CD8-positive, alpha-beta memory T cell (primary cell): ENCODE measurements at places on chromosomes 3 and 15. TPM values are rescaled to one million over a fixed set of nuclear protein-coding genes. Genes with fewer than 3 reads are reported as not detected.

NUSAP1 gene
- 2.7 TPM for polyA plus RNA-seq

THSD4 gene
- not detected for polyA plus RNA-seq

RBPMS2 gene
- polyA plus RNA-seq: not detected

AQP9 gene
- not detected for polyA plus RNA-seq

NT5DC2 gene
- polyA plus RNA-seq: 1.2 TPM

P2RY1 gene
- not detected for polyA plus RNA-seq

SLC28A1 gene
- not detected for polyA plus RNA-seq

- DNase-seq: no peak
Observed at GRCh38 chr3:69142090-69142489, 19.7 kb upstream of the LMOD3 start.

GRCh38 chr3:4163011-4163410 lies 140.2 kb upstream of the SETMAR start:
- no peak for DNase-seq

DNA sequence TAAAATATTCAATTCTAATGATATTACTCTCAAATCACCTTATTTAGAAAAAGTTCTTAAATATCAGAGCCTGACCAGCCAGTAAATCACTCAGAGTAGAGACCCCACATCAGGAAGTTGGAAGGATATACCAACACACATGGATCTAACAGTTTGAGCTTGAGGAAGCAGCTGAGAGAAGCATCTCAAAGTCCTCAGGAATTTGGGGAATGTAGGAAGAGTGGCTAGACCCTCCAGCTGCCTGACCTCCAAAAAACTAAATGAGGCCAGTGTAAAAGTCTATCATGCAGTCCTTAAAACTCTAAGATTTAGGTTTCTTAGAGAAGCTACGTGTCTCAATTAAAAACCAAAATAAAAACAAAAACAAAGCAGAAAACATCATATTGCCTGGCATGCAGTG lies 55.4 kb downstream of the SETD2 start:
- no peak for DNase-seq

DNA sequence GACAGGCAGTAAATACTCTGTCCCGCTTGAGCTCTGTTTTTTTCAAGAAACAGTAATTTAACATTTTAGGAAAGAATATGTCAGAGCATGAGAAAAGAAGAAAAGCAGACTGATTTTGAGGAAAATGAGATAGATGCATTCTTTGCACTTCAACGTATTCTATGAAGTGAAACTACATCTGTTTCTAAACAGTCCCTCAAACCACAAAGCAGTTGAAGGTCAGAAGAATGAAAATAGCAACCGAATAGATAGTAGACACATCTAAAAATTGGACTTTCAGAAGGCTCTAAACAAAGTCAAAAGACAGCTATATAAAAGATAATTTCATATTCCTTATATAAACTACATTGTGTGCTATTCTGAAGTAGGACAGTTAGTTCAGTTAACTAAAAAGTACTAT lies 172.6 kb upstream of the LRRC3B start:
- DNase-seq: no peak

DNA sequence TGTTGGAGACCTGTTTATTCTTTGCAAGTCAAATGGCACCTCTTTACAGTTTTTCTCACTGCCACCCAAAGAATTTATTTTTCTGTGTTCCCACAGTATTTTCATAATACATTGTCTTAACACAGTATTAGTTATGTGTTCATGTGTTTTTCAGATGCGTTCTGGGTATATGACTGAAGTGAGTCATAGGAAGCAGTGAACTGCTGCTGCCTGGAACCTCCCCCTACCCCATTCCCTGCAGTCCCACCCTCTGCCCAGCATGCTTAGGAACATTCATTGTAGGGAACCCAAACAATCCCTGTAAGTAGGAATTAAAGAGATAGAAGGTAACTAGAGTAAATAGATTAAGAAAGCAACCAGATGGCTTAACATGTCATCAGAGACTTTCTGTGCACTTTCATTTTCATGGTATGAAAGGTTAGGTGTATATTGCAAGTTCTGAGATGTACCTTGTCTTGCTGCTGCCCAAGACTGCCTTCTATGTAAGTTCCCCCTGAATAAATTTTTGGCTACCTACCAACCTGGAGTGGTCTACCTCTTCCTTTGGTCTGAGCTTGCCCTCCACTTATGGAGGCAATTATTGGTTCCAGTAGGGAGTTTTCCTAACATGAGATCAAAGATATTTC lies 21.9 kb upstream of the SQOR start:
- no peak for DNase-seq

DNA sequence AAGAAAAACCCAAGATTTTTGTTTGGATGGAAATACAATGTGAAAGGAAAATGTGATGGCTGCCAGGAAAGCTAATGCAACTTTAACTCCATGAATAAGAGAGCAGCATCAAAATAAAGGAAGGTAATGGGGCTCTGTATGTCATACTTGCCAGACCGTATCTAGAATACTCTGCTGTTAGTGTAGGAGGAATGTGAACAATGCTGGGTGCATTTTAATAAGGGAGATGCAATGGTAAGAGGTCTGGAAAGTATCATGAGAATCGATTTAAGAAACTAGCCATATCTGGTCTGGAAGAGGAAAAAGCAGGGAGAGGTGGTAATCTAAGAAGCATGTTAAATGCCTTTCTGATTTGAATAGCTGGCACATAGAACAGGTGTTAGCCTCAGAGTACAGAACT lies 239.6 kb downstream of the GBE1 start:
- DNase-seq: no peak

- no peak for DNase-seq
Observed at GRCh38 chr3:42876401-42876800, 722 bp upstream of the CYP8B1 start.

DNA sequence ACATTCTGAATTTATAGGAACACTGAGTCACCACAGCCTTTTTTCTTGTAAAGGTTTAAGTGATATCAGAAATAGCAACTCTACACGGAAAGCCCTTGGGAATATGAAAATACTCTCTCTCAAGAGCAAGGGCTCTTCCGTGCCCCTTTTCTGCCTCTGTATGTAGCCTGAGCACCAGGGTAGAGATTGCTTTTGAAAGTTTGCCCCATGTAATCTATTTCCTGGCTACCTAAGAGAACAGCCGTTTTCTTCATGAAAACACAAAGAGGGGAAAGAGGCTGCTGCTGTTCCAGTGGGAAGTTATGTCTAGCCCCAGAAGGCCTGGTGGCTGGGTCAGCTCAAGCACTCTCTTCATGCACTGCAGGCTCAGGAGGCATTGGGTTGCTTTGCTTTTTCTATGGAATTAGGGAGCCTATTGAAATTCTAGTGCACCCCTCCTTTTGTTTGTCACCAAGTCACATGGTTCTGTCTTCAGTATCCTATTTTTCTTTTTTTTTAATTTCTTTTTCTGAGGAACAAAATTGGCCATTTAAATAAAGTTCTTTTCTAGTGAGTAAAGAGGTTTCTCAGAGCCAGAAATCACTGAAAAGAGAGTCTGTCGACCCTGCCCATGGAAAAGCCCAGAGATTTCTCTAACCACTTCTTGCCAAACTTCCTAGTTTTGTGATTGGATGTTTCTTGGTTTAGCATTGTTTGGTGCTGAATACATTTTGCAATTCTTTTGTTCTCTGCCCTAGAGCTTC lies 39.5 kb downstream of the TIGIT start:
- no peak for DNase-seq

DNA sequence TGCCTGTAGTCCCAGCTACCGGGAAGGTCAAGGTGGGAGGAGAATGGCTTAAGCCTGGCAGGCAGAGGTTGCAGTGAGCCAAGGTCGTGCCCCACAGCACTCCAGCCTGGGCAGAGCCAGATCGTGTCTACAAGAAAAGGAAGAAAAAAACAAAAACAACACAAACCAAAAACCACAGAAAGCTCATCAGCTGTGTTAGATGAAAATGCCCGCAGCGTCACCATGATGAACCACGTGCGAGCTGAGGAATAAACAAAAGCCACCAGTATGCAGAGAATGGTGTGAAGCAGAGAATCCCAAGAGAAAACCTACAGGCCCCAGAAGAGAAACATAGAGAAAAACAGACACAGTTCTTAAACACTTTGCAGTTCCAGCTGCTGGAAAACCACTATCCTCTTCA lies 19.7 kb upstream of the TM4SF19 start:
- DNase-seq: no peak
